Urothelium cell line (cell line): ENCODE measurements at places on chromosomes 4 and X.

DNA sequence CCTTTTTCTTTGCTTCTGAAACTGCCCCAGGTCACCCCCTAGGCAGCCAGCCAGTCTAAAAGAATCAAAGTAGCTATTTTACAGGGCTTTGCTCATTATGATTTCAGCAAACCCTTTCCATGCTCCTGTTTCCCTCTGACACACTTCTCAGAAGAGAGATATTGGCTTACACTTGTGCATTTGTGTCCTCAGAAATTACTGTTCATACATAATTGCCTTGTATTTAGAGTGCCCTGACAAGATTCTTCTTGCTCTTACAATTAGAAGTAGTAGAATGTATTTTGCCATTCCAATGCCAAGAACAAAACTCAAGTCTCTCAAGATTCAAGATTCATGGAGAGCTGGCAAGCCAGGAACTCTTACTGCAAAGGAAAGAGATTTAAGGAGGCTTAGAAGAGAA, 531.0 kb upstream of the ZFP42 start:
- no peak for DNase-seq

DNA sequence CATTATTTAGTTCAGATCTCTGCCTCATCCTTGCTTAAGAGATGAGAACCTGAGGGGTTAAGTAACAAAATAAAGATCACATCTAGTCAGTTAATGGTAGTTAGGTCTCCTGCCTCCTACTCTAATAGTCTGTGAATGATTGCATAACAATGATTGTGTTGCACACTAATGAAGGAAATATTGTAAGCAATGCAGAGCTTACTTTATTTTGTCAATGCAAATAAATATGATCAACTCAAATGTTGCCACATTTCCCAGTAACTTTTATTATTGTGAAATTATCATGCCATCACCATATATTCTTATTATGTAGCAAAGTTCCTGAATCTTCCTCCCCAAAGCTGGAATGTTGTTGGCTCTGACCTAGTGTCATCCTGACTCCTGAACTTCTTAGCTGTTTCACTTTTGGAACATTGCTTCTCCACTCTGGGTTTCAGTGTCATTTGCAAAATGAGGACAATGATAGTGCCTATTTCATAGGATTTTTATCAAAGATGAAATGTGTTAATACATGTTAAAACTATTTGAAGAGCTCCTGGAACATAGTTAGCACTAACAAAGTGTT, 17.0 kb upstream of the GABRA4 start:
- no peak for DNase-seq

DNA sequence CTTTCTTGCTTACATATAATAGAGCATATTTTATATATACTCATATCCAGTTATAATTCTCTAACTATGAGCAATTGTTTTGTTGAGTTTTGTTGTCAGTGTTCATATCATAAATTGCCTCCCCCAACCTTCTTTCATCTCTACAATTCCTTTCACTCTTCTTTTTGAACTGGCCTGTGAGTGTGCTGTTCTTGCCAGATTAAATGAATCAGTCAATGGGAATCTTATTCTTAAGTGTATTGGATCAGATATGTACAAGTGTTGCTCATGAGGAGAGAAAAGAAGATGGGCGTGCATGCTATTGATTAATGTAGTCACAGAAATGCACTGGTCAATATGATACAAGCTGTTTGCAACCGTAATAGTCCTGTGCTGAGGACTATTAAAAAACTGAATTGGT, 728.1 kb upstream of the MAGEB2 start:
- DNase-seq = no peak

- no peak for DNase-seq
Observed at GRCh38 chr4:4457803-4458553, 71.1 kb downstream of the NSG1 start.

DNA sequence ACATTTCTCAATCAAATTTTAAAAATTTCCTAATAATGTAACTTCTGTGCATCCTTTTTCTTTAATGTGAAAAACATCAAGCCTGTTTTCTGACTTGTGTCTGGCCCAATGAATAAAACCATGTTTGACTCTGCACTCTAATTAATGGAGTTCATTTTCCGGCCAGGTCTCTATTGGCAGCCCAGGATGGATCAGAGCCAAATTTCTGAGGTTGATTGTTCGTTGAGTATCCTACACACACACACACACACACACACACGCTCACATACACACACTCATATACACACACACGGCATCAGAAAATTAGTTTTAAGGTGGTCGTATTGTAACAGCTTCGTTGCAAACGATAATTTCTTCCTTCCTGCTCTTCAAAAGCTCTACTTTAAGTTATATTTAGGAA, 28.9 kb upstream of the TLL1 start:
- DNase-seq = no peak

- no peak for DNase-seq
Observed at GRCh38 chr4:25007598-25007997, 23.1 kb downstream of the LGI2 start.

- DNase-seq = no peak
Observed at GRCh38 chr4:54218736-54219135, 10.4 kb upstream of the PDGFRA start.

- DNase-seq = no peak
Observed at GRCh38 chrX:152831391-152831790, 528 bp downstream of the NSDHL start.

DNA sequence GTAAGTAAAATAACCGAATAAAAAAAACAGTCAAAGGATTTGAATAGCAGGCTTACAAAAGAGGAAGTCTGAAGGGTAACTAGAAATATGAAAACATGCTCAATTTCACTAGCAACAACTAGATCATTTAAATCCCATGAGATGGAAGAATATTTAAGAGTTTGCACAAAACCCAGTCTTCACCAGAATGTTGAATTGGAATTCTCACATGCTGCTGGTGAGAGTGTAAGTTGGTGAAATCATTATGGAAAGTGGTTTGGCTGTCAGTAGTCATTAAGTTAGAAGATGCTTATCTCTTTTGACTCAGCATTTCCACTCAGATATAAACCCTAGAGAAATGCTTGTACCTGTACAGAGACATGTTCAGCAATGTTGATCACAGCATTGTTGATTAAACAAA, 110.1 kb downstream of the PGRMC2 start:
- no peak for DNase-seq

DNA sequence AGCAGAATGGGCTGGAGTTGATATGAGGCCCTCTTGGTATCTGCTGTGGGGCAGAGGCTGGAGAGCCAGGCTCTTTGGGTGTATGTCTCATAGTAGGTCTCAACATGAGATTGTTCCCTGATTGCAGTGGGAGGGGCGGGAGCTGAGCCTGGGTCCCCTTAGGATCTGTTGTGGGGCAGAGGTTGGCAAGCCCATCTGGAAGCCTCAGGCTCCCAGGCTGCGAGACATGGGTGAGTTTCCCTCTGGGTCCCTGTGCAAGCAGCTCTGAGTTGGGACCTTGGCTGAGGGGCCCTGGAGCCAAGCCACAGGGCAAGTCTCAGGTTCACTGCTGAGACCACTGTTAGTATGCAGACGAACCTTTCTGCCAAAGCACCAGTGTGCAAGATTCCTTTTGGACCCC, 201.9 kb downstream of the ARHGAP10 start:
- DNase-seq = no peak

GRCh38 chrX:69503782-69504625, at the start of gene NALF2:
Gene NALF2 (plus strand): TSS chrX:69504326. CDS start chrX:69505283, 957 bp downstream.
- DNase-seq = peak; percentile 67

DNA sequence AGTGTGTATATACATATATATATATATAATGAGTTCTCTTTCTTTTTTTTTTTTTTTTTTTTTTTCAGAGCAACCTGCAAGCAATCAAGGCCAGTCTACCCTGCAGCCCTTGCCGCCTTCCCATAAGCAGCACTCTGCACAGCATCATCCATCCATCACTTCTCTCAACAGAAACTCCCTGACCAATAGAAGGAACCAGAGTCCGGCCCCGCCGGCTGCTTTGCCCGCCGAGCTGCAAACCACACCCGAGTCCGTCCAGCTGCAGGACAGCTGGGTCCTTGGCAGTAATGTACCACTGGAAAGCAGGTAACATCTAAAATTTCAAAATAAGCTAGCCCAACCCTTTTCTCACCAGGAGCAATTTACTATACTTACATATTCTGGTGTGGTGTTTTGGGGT, 316.3 kb downstream of the DCTD start:
- DNase-seq = no peak

DNA sequence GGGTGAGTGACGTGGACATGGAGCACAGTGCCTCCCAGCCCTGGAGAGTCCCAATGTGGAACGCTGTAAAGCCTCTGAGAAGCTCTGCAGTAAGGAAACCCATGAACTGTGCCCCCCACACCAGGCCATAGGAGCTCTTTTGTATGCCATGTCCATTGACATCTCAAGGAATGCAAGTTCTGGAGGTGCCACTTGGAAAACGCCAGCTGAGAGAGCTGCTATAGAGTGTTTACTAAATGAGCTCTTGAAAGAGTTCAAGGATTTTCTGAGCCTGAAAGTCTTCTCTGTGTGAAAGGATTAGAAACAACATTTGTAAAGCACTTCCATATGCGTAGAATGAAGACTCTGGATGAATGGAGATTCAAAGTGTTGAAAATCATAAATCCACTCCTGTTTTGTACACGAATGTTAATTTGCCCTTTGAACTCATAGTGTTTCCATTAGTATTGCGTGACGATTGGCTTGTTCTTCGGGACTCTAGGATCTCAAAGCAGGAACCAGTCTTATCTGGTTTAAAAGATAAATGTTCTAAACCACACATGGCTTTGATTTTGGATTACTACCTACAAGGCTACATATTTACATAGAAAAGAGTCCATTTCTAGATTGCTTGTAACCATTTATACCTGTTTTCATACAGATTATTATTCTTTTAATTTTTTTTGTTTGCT, 41.8 kb upstream of the STOX2 start:
- DNase-seq = no peak

DNA sequence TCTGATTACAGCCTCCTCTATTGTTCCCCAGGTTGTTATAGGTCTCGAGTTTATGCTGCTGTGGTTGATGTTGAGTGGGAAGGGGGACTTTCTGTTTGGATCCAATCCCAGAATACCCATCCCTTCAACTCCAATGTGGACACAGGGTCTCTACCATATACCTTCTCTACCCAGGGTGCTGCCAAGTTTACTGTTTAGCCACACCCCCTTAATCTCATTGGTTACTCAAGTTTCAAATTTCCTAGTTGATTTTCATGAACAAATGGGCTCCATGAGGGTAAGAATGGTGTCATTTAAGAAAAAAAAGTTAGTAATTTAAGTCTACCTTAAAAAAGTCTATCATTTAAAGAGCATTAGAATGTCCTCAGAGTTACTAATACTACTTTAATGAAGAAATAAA, 3.6 kb upstream of the SPP1 start:
- DNase-seq = no peak

DNA sequence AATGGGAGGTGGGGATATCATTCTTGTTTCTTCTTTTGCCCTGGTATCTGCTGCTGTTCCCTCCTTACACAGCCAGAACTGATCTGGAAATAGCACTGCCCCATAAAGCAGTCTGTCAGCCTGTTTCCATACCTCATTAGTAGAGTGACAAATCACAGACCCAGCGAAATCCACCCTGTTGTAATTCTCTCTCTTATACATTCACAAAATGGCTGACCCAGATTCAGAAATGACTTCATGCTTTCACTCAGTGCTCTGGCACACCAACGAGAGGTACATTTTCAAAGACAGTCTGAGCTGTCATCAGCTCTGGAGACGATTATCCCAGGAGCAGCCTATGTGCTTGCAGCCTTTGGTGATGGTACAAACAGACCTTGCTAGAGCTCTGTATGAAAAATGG, 164.6 kb downstream of the AFF2 start:
- no peak for DNase-seq

GRCh38 chrX:49153467-49153866, 9.1 kb upstream of the MAGIX start:
- no peak for DNase-seq

GRCh38 chrX:118286066-118286762, 59.7 kb upstream of the WDR44 start:
- no peak for DNase-seq

DNA sequence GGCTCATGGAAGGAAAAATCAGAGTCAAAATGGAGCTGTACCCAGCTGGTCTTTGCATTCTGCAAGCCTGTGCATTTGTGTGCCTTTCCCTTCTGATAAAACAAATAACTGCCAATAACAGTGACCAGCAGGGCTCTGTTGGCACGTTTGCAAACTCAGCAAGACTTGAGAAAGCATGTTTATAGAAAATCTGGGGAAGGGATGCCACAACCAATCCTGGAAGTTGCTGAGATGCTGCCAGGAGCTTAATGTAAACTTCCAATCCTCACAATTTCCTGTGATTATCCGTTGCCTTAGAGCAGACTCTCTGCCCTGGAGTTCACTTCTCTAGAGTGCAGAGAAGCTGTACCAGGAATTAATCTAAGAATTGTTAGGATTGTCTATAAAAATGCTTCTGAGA, 6.9 kb upstream of the ANXA3 start:
- no peak for DNase-seq

- peak; percentile 26 for DNase-seq
Observed at GRCh38 chrX:92247076-92247475, 467.9 kb downstream of the PCDH11X start.

GRCh38 chrX:125205133-125205917, 114.3 kb upstream of the TEX13C start:
- peak; percentile 40 for DNase-seq

DNA sequence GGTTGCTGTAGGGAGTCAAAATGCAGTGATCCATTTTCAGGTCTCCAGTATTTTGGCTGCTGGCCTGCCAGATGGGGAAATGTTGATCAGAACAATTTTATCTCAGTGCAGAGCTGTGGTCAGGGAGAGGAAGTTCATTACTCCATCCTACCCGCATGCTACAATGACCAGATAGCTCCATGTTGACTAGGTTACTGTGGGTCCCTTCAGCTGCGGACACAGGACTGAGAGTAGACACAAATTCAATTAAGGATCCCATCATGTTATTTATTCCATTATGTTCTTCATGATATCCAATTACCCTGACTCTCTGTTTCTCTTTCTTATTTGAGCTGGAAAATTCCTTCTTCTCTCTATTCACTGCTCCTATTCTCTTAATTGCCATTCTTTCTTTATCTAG, 16.3 kb downstream of the SYNPO2 start:
- no peak for DNase-seq

GRCh38 chr4:8707045-8707781, 114.6 kb downstream of the CPZ start:
- no peak for DNase-seq

GRCh38 chrX:132257116-132257515, 37.9 kb upstream of the RAP2C start:
- no peak for DNase-seq

GRCh38 chr4:174526731-174527130, 4.4 kb upstream of the HPGD start:
- DNase-seq = no peak

GRCh38 chrX:84475101-84475500, 27.2 kb downstream of the HDX start:
- no peak for DNase-seq

GRCh38 chr4:182768838-182769237, 148.3 kb downstream of the DCTD start:
- no peak for DNase-seq

GRCh38 chr4:56080384-56080783, 131.6 kb downstream of the CEP135 start:
- no peak for DNase-seq

GRCh38 chrX:25034889-25035288, 19.1 kb upstream of the ARX start:
- DNase-seq = no peak

GRCh38 chr4:48051078-48051477, 34.5 kb downstream of the NIPAL1 start:
- DNase-seq = no peak
